ENCODE measurements at places on chromosomes 3 and 15.

DNA sequence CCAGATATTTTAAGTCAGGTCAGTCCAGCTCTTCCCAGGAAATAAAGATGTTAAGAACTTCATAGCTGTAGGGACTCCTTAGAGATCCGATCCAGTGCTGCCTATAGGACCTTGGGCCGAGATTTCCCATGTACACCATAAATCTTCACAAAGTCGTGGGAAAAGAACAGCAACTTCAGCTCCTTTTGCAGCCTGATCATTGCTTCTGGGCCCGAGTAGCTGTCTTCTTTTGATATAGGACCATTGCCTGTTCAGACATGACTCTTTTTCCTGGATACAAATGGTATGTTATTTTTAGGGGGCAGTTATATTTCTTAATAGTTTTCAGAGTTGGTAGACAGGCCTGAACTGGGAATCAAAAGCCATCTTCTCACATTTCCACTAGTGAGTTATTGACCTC is 20.5 kb downstream of the IL1RAP start:
- no peak for DNase-seq

GRCh38 chr3:136146981-136147729 is 49.0 kb downstream of the MSL2 start:
- no peak for DNase-seq

- peak; percentile 68 for DNase-seq
These were observed 27.4 kb upstream of the HDAC11 start for GRCh38 chr3:13452490-13453335.

DNA sequence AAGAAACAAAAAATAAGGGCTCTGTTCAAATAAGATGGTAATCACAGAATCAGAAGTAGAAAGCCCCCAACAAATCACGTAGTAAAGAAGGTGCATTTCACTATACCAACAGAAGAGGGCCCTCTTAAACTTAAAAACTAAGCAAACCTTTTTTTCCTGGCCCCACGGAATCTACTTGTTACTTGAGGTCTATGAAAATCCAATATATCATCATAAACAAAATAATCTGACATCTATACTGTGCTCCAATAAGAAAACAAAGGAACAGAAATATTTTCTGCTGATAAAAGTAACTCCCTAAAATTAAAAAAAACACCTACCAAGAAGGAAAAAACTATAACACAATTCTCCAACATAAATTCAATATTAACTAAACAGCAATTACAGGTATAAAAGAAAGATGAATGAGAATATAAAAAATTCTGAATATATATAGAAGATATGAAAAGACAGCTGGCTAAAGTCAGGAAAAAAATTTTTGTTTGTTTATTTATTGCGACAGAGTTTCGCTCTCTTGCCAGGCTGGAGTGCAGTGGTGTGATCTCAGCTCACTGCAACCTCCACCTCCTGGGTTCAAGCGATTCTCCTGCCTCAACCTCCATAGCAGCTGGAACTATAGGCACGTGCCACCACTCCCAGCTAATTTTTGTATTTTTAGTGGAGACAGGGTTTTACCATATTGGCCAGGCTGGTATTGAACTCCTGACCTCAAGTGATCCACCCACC is 81.8 kb downstream of the CLASP2 start:
- peak; percentile 27 for DNase-seq

GRCh38 chr3:174598885-174599439 is 260.2 kb upstream of the NAALADL2 start:
- no peak for DNase-seq

- DNase-seq = no peak
These were observed 39.8 kb upstream of the DUSP7 start for GRCh38 chr3:52095990-52096775.
